GF-D8 (cell line): ENCODE measurements at places on chromosomes 6 and 20.

GRCh38 chr6:106918115-106918514, 56.4 kb downstream of the CD24 start:
- DNase-seq = no peak

DNA sequence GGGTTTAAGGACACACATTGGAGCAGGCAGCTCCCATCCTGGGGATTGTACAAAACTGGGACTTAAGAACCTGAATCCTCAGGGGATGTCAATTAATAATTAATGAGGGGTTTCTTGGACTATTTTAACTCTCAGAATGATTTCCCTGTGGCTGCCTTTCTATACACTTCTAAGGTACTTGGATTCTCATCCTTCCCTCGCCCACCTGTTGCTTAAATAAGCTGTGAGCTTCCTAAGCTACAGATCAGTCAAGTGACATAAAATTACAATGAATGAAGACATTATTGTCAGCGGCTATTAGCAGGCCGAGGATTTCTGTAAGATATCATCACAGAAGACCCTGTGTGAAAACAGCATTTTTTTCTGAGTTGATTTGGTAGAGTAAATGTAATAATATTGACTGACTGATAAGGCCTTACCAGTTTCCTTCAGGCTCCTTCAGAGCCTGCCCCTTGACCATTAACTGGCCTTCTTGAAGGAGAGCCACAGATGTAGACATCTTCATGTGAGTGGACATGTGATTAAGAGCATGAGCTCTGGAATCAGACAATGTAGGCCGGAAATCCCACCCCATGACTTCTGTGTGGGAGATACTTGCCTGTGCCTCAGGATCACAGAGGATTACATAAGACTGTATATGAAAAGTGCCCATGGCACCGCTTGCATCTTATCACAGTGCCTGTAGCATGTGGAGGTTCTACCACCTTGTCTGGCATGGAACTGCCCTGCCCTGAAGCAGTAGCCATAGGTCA, 101.7 kb downstream of the TULP4 start:
- DNase-seq = no peak

GRCh38 chr6:108556866-108557493, 3.7 kb upstream of the FOXO3 start:
- peak; percentile 29 for DNase-seq

- no peak for DNase-seq
Measured at GRCh38 chr6:129500958-129501739, 208.8 kb downstream of the ARHGAP18 start.

DNA sequence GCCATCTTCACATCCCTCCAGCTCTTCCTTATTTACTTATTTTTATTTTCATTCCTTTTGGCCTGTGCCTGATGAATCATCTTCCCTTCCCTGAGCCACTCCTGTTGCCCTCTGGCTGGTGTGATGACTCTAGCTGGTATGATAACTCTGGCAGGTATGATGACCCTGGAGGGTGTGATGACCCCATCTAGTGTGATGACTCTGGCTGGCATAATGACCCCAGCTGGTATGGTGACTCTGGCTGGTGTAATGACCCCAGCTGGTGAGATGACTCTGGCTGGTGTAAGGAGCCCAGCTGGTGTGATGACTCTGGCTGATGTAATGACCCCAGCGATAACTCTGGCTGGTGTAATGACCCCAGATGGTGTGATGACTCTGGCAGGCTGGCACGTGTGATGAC, 426.8 kb downstream of the QKI start:
- DNase-seq = no peak

GRCh38 chr6:56685102-56685733, 42.5 kb upstream of the DST start:
- DNase-seq = no peak

DNA sequence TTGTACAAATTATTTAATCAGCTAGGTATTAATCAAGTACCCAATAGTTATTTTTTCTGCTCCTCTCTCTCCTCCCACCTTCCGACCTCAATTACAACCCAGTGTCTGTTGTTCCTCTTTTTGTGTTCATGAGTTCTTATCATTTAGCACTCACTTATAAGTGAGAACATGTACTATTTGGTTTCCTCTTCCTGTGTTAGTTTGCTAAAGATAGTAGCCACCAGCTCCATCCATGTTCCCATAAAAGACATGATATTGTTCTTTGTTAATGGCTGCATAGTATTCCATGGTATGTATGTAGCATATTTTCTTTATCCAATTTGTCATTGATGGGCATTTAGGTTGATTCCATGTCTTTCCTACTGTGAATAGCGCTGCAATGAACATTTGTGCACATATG, 652.8 kb upstream of the CITED2 start:
- DNase-seq = no peak

- no peak for DNase-seq
Measured at GRCh38 chr6:72414657-72415056, 207.2 kb upstream of the KCNQ5 start.

- no peak for DNase-seq
Measured at GRCh38 chr6:53986165-53986720, 125.0 kb upstream of the MLIP start.
